Natural killer cell (primary cell): ENCODE measurements at places on chromosomes 7 and 10. TPM values are rescaled to one million over a fixed set of nuclear protein-coding genes. Genes with fewer than 3 reads are reported as not detected.

DNA sequence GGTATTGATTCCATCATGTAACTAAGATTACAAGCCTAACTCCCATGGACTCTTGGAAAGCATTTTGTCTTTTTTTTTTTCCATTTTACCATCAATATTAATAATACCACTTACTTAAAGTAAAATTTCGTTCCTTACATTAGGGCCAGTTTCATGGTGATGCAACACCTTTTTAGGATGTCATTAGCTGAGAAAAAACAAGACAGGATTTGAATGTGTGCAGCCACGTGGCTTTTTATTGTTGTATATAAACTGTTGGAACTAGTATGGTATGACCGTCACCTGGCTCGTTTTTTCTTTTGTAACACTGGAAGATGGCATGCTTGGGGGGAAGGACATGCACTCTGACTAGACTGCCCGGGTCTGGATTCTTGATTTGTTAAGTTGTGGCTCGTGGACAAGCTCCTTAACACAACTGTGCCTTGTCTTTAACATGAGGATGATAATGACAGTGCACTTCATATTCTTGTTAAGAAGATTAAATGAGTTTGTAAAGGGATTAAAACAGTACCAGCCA lies 42.1 kb downstream of the ARHGAP21 start:
- H3K27me3 ChIP-seq: no peaks in the 10 kb centered on the region
- H3K4me3 ChIP-seq: no peak overlapping the region
- no peaks in the 10 kb centered on the region for H3K36me3 ChIP-seq
- H3K4me1 ChIP-seq: no peaks in the 10 kb centered on the region
- no peak overlapping the region for H3K27ac ChIP-seq

- peaks cover 5% of the 10 kb centered on the region for H3K36me3 ChIP-seq
- H3K4me3 ChIP-seq: peak overlapping the region; percentile 40
- peak; percentile 36 for DNase-seq
- peaks cover 36% of the 10 kb centered on the region for H3K4me1 ChIP-seq
- H3K27me3 ChIP-seq: no peaks in the 10 kb centered on the region
- H3K27ac ChIP-seq: peak overlapping the region; percentile 75
Observed at GRCh38 chr7:149625340-149625946, 127.8 kb upstream of the ZNF746 start.

DNA sequence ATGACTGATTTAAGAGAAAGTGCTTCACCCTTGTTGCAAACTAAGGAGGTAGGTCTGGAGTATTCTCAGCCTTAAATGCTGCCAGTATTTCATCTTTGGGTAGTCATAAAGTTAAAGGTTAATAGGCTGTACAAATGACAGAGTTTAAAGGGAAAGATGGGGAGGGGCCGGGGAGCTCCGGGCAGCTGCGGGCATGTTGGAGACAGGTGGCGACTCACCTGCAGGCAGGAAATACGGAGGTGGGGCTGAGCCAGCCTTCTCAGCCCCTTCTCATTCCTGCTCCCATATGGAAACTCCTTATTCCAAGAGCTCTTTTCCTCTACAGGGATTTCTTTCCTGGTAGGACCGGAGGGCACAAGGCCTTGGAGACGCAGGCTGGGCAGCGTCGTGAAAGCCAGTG lies 31.8 kb upstream of the HMX3 start:
- H3K27me3 ChIP-seq: no peaks in the 10 kb centered on the region
- no peaks in the 10 kb centered on the region for H3K4me1 ChIP-seq
- no peak overlapping the region for H3K4me3 ChIP-seq
- H3K36me3 ChIP-seq: no peaks in the 10 kb centered on the region
- no peak for DNase-seq

GRCh38 chr7:128928882-128929788 lies 8.6 kb upstream of the IRF5 start:
- H3K4me1 ChIP-seq: peaks cover 18% of the 10 kb centered on the region
- no peak overlapping the region for H3K4me3 ChIP-seq
- H3K27ac ChIP-seq: no peak overlapping the region

- H3K4me1 ChIP-seq: peaks cover 39% of the 10 kb centered on the region
- peaks cover 67% of the 10 kb centered on the region for H3K27me3 ChIP-seq
- no peak overlapping the region for H3K4me3 ChIP-seq
- peak; percentile 16 for DNase-seq
- H3K27ac ChIP-seq: no peak overlapping the region
Observed at GRCh38 chr10:99534939-99535763, 2.4 kb downstream of the NKX2-3 start.

DNA sequence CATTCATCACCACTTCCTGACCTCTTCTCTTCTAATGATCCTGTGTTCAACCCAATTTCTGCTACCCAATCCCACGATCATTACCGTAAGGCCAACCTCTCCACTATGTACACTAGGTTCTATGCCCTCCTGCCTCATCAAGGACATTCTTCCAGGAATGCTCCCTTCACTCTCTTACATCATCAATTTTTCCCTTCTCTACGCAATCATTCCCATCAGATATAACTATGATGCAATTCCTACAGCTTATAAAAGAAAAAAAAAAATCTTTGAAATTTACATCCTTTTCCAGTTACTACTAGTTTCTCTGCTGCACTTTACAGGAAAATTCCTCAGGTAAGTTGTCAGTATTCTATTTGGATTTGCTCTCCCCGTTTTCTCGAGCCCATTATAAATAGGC lies 30.8 kb upstream of the GPR22 start:
- H3K4me1 ChIP-seq: no peaks in the 10 kb centered on the region
- no peak overlapping the region for H3K4me3 ChIP-seq
- H3K36me3 ChIP-seq: no peaks in the 10 kb centered on the region
- no peaks in the 10 kb centered on the region for H3K27me3 ChIP-seq
- no peak for DNase-seq
- no peak overlapping the region for H3K27ac ChIP-seq

- no peak for DNase-seq
- H3K27me3 ChIP-seq: no peaks in the 10 kb centered on the region
- H3K4me1 ChIP-seq: no peaks in the 10 kb centered on the region
- H3K27ac ChIP-seq: no peak overlapping the region
- no peaks in the 10 kb centered on the region for H3K36me3 ChIP-seq
Observed at GRCh38 chr10:18377898-18378297, 237.7 kb downstream of the CACNB2 start.

CADPS2 gene
- not detected for total RNA-seq

DDIT4 gene
- total RNA-seq: 174 TPM

SSC4D gene
- total RNA-seq: not detected
